IgD-negative memory B cell (primary cell): ENCODE measurements at places on chromosomes 4 and X. TPM values are rescaled to one million over a fixed set of nuclear protein-coding genes. Genes with fewer than 3 reads are reported as not detected.

The SSX2B gene
- not detected for polyA plus RNA-seq

The SAT1 gene
- polyA plus RNA-seq, result 206 TPM

The ETDA gene
- polyA plus RNA-seq, result not detected

The IL2RG gene
- 754 TPM for polyA plus RNA-seq

The SCRG1 gene
- polyA plus RNA-seq, result not detected

The CXorf51A gene
- polyA plus RNA-seq, result not detected

The OPRPN gene
- not detected for polyA plus RNA-seq

The FRMD7 gene
- not detected for polyA plus RNA-seq

The RHOXF1 gene
- polyA plus RNA-seq, result not detected

The PLAC1 gene
- not detected for polyA plus RNA-seq

The ABCD1 gene
- polyA plus RNA-seq, result 3.6 TPM

The MAGED4B gene
- polyA plus RNA-seq, result 5.6 TPM

The TRO gene
- polyA plus RNA-seq, result 0.06 TPM

The SLC38A5 gene
- polyA plus RNA-seq, result 9.3 TPM

The TXK gene
- polyA plus RNA-seq, result 3.4 TPM

The NEIL3 gene
- not detected for polyA plus RNA-seq

The UGT2B15 gene
- 0.25 TPM for polyA plus RNA-seq

The ASB12 gene
- not detected for polyA plus RNA-seq

The CPEB2 gene
- polyA plus RNA-seq, result 1.5 TPM

The NONO gene
- 140 TPM for polyA plus RNA-seq

The CENPE gene
- polyA plus RNA-seq, result 0.49 TPM

The SFRP2 gene
- not detected for polyA plus RNA-seq

The C4orf51 gene
- not detected for polyA plus RNA-seq

The MAGEA12 gene
- polyA plus RNA-seq, result not detected

The IL15 gene
- polyA plus RNA-seq, result 8.2 TPM

The NWD2 gene
- polyA plus RNA-seq, result not detected

The JAKMIP1 gene
- polyA plus RNA-seq, result 1.9 TPM

The PDK3 gene
- 29.3 TPM for polyA plus RNA-seq

The ALPK1 gene
- polyA plus RNA-seq, result 4.5 TPM

The KCNIP4 gene
- 0.10 TPM for polyA plus RNA-seq

The NUDT10 gene
- polyA plus RNA-seq, result 0.33 TPM

The KLHL4 gene
- not detected for polyA plus RNA-seq

The SHOX gene
- polyA plus RNA-seq, result not detected

The ODAM gene
- not detected for polyA plus RNA-seq

The CT45A10 gene
- not detected for polyA plus RNA-seq

The CFI gene
- not detected for polyA plus RNA-seq

The ZNF185 gene
- 2.0 TPM for polyA plus RNA-seq

The PCSK1N gene
- polyA plus RNA-seq, result 0.51 TPM

The PTCHD1 gene
- polyA plus RNA-seq, result not detected

The TMEM255A gene
- polyA plus RNA-seq, result 0.33 TPM

The RGN gene
- polyA plus RNA-seq, result not detected

The ZIC3 gene
- polyA plus RNA-seq, result not detected

The SPIN2A gene
- not detected for polyA plus RNA-seq

The LIMCH1 gene
- polyA plus RNA-seq, result not detected

The IRS4 gene
- polyA plus RNA-seq, result not detected

The FGFR3 gene
- polyA plus RNA-seq, result 0.45 TPM

The CLDN34 gene
- not detected for polyA plus RNA-seq

The ADH7 gene
- not detected for polyA plus RNA-seq

The REELD1 gene
- polyA plus RNA-seq, result not detected

The LRRC66 gene
- 0.08 TPM for polyA plus RNA-seq

The MAGEE1 gene
- 3.6 TPM for polyA plus RNA-seq

The RNF128 gene
- polyA plus RNA-seq, result not detected

The PPM1K gene
- polyA plus RNA-seq, result 142 TPM
